Stimulated activated CD8-positive, alpha-beta memory T cell treated with anti-CD3 and anti-CD28 coated beads, Interleukin-7, amount 100 ng/mL, for 1 hour (primary cell): ENCODE measurements at places on chromosomes 1 and 21.

DNA sequence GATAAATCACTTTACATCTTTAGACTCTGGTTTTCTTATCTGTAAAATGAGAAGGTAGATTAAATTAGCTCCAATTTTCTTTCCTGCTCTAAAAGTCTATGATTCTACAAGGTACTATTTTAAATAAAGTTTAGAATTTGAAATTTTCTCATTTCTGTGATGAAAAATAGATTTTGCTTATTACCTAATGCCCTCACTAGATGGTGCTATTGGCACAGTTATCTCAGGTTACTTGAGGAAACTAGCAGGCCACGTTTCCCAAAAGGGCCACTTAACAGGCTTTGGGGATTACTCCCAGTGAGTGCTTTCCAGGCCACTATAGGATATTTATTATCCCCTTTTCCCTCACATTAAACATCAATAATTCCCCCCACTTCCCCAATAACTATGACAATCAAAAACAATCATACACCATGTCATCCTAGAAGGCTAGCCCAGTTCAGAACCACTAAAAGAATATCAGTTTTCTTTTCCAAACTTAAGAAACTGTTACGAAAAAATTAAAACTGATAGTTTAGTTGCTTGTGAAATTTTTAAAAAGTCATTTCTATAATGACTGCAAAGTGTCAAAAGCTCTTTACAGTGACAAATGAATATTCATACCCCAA lies 30.6 kb downstream of the OMA1 start:
- DNase-seq = no peak

- DNase-seq = no peak
Observed at GRCh38 chr1:116538544-116538943, 32.3 kb downstream of the CD58 start.

GRCh38 chr1:233383984-233384383 lies 56.5 kb downstream of the MAP3K21 start:
- no peak for DNase-seq

- no peak for DNase-seq
Observed at GRCh38 chr1:165300400-165300903, 56.1 kb downstream of the LMX1A start.

DNA sequence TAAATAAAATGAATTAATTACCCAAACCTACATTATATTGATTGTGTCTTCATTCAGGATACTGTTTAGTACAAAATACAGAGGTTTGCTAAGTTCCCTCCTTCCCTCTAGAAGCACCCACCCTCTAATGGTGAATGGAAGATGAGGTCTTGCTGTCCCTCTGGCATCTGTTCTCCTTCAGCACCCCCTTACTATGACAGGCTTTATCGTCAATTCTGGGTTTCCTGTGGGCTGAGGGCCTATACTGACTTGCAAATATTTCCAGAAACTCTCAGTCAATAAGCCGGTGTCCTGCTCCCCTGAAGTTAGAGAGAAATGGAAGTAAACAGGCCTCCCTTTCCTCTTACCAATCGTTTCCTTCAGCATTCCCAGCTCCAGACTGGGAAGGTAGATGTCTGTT lies 13.2 kb downstream of the LAX1 start:
- no peak for DNase-seq
